Epithelial cell of proximal tubule (primary cell): ENCODE measurements at places on chromosomes 6 and 20. TPM values are rescaled to one million over a fixed set of nuclear protein-coding genes. Genes with fewer than 3 reads are reported as not detected.

- DNase-seq: no peak
These were observed 324.9 kb downstream of the ZFAND3 start for GRCh38 chr6:38144365-38144945.

- no peak for DNase-seq
These were observed 6.1 kb upstream of the PKIG start for GRCh38 chr20:44576297-44576696.

DNA sequence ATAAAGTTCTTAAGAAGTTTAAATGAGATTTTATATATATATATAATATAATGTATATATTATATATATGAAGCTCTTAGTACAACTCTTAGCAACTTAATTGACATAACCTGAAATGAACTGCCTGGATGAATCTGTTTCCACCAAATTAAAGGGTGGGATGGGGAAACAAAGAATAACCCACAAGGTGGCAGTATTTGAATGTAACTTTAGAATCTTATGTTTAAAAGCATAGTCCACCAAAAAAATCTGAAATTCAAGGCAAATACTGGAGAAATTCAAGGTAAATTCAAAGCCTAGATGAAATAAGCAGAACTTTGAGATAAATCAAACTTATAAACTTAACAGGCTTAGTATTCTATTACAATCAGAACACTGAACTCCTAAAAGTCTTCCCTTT, 4.4 kb upstream of the IBTK start:
- no peak for DNase-seq

- DNase-seq: no peak
These were observed 158.1 kb upstream of the HCRTR2 start for GRCh38 chr6:55016261-55016660.

GRCh38 chr20:63322146-63322932, 29.4 kb downstream of the COL20A1 start:
- DNase-seq: no peak

Gene KCNK17
- not detected in 2 replicates for total RNA-seq

DNA sequence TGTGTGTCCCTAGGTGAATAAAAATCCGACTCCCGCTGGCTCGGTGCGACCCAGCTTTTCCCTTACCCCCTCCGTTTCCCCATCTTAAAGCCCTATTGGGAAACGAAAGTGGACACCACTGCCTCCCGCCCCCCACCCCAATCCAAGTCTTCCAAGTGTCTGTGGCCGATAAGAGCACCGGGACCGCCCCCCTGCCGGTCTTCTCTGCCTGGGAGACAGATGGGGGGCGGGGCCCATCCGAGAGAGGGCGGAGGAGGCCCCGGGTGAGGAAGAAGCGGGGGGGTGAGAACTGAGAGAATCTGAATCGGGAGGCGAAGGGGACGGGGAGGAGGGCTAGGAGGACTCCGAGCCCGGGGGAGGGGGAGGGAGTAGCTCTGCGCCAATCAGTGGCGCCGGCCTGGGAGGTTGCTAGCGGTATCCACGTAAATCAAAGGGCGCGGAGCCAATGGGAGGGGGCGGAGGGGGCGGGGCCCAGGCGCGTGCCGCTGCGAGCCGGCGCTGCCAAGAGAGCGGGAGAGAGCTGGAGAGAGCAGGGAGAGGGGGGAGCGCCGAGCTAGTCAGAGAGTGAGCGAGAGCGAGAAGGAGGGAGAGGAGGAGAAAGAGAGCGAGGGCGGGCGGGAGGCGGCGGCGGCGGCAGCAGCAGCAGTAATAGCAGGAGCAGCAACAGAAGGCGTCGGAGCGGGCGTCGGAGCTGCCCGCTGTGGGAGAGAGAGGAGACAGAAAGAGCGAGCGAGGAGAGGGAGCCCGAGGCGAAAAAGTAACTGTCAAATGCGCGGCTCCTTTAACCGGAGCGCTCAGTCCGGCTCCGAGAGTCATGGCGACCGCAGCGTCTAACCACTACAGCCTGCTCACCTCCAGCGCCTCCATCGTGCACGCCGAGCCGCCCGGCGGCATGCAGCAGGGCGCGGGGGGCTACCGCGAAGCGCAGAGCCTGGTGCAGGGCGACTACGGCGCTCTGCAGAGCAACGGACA, at the start of gene POU3F2:
Gene POU3F2 (plus strand): TSS at position 515 of the 972 bp plus-strand sequence. CDS start 300 bp downstream, at position 815.
- no peak for DNase-seq

GRCh38 chr6:36777801-36778200, 61.4 kb downstream of the CPNE5 start:
- DNase-seq: no peak

GRCh38 chr6:7173843-7174503, 66.2 kb downstream of the RREB1 start:
- no peak for DNase-seq

DNA sequence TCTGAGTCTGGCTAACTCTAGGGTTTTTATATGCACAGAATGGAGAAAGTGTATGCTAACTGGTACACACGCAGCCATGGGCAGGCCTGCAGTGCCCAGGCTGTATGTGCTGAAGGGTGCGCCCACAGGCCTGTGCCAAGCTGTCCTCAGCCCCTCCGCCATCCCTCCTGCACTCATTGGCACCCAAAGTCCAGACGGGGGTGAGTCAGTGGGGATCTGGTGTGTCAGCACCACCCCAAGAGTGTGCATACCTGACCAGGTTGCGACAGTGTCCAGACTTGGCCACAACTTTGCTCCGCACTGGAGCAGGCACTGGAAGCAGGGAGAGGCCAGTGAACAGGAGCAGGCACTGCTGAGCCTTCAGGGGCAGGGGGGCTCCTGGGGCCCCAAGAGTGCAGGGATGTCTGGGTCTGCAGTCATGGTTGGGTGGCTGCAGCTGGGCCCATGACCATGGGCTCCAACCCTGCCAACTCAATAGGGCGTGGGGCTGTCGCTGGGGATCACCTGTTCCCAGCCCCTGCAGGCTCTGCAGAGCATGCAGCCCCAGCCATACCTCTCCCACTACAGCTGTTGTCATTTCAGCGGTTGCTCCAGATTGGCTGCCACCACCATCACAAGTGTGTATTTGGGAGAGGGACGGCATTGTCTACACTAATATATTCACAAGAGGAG, 717.8 kb downstream of the EPHA7 start:
- DNase-seq: no peak

Gene COL21A1
- total RNA-seq: not detected in 2 replicates

DNA sequence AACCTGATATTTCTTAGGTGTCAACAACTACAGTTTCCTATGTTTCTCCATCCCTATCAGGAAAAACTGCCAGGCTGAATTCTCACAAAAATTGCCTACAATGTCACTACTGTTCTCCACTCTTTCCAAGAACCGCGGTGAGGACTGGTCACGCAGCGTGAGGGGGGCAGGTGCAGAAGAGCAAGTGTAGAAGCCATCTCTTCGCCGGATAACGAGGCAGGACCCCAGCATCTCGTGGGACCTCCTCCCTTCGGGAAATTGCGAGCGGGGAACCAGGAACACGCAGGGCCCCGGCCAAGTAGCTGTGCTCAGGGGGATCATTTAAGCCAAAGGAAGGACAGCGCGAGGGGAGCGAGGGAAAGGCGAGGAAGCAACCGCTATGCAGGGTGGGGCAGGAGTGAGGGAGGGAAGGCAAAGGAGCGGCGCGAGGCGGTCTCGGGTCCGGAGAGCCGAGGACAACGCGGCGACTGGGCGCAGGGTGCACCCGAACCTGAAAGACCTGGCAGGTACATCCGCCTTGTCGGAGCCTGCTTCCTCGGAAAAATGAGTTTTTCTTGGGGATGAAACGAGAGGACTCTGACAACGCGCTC, 559 bp downstream of the APMAP start:
- no peak for DNase-seq

- DNase-seq: no peak
These were observed 8.9 kb upstream of the SLC22A1 start for GRCh38 chr6:160112628-160113299.

DNA sequence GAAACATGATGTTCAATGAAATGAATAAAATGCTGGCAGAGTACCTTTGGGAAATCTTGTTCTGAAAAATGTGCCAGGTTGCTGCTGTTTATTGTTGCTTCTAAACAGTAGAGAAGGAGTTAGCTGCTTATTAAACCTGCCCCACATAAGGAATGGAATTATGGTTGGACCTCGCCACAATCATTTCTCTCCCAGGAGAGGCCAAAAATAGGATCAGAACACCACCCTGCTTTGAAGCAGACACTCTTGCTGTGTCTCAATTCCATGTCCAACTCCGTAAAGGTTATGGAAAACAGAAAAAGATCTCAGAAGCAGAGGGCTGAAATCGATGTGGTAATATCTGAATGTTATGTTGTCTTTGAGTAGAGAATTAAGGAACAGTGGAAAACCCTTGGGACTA, 27.9 kb downstream of the AFG1L start:
- no peak for DNase-seq

- no peak for DNase-seq
These were observed 209.1 kb downstream of the ERMARD start for GRCh38 chr6:169960521-169960885.

DNA sequence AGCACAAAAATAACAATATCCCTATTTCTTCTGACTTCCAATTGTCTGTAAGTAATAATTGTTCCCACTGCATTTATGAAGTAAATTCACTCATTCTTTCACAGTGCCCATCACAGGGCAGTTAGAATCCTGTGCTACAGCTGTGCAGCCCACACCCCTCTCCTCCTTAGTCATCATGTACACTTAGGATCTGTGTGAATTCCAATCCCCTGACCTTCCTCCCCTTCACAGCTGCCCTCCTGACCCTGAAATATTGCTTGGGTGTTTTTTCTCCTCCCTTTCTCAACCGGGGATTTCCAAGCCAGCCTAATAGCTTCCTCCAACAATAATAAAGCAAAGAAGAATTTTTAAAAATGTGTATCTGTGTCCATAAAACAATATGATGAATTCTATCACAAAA, 91.5 kb upstream of the BEND6 start:
- DNase-seq: no peak

DNA sequence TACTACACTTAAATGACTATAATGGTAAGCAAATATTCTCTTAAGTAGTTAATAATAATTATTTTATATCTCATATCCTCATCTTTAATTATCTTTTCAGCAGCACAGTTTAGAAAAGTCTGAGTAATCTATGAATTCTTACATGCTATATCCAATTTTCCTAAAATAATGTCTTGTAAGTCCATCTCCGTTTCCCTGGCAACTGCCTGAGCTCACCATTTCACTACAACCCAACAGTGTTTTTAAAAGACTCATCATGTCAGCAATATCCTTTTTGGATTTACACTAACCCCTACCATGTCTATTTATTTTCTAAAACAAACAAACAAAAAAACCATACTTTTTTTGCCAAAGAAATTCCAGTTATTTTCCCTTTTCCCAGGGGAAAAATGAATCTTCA, 859.6 kb downstream of the EYS start:
- no peak for DNase-seq

GRCh38 chr6:7559651-7560385, 18.3 kb downstream of the DSP start:
- DNase-seq: no peak

Gene HTR1B
- total RNA-seq: 0.43 TPM in 1 of 2 replicates, not detected in the other

Gene PRICKLE4
- total RNA-seq: 2.2 TPM in 1 of 2 replicates, not detected in the other

GRCh38 chr6:34385793-34386195, 6.7 kb downstream of the NUDT3 start:
- DNase-seq: no peak

GRCh38 chr6:130944486-130944885, 117.3 kb downstream of the SMLR1 start:
- no peak for DNase-seq

GRCh38 chr6:67045076-67045475, 1338.0 kb upstream of the EYS start:
- DNase-seq: no peak

- DNase-seq: no peak
These were observed 77.2 kb upstream of the EPHA7 start for GRCh38 chr6:93496548-93496947.

DNA sequence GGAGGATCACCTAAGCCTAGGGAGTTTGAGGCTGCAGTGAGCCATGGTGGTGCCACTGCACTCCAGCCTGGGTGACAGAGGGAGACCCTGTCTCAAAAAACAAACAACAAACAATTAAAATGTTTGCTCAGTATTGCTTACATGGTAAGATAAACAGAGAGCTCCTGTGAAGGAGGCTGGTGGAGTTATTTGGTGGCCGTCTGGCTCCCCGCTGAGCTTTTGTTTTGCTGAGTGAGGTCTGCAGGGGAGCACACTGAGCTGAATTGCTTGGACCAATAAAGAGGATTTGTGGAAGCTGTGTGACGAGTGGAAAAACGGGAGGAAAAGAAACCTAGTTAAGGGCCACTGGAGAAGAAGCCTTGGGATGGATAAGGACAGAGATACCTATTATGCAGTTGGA, 41.1 kb upstream of the BMP6 start:
- DNase-seq: no peak

Gene VIP
- total RNA-seq: not detected in 2 replicates

Gene NDRG3
- total RNA-seq: 16.7 and 17.3 TPM in 2 replicates

Gene PSORS1C2
- total RNA-seq: not detected in 2 replicates

- no peak for DNase-seq
These were observed 368.9 kb downstream of the UTRN start for GRCh38 chr6:144653885-144654505.

GRCh38 chr20:6780433-6781190, 13.1 kb downstream of the BMP2 start:
- DNase-seq: no peak

- no peak for DNase-seq
These were observed 202.9 kb downstream of the GMPR start for GRCh38 chr6:16441262-16441661.

DNA sequence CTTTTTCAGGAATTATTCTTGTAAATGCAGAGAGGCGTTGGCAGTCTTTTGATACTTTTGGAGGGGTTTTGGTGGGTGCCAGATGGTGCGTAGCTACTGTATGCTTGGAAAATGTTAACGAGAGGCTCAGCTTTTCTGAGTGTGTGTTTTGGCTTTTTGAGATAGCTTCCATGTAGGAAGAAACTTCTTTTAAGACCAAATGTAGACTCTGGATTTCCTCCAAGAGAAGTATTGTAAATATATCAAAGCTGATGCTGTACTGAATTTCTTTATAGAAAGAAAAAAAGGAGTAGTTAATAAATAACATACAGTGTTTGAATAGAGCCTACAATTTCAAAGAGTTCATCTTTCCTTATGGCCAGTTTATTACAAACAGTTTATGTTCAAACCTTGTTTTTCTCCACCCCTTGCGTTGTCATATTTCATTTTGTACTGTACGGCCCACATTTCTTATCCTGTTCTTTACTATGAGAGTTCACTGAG, 16.7 kb downstream of the TIAM2 start:
- no peak for DNase-seq
